Right ventricle myocardium superior (tissue), 1 donor: ENCODE measurements at places on chromosomes 16 and 17.
A peak's percentile ranks its signal among the peaks of the same experiment; 100 is the strongest.

DNA sequence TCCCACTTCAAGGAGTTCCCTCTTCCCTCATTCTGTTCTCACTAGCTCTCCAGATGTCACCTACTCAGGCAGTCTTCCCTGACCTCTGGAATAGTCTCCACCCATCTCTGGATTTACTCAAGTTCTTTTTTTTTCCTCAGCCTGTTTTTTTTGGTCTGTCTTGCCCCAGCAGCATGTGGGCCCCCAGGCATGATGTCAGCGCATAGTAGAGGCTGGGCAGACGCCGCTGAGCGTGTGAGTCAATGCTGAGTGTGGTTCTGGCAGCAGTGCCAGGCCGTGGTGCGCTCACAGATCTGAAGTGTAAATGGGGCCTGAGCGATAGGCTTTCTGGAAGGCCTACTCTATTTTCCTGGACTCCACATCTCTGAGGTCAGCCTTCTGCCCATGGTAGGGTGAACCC lies 2.7 kb upstream of the KCNJ18 start:
- DNase-seq: no peak

- peak; percentile 86 for DNase-seq
Observed at GRCh38 chr16:47492428-47493377, 31.6 kb downstream of the PHKB start.

DNA sequence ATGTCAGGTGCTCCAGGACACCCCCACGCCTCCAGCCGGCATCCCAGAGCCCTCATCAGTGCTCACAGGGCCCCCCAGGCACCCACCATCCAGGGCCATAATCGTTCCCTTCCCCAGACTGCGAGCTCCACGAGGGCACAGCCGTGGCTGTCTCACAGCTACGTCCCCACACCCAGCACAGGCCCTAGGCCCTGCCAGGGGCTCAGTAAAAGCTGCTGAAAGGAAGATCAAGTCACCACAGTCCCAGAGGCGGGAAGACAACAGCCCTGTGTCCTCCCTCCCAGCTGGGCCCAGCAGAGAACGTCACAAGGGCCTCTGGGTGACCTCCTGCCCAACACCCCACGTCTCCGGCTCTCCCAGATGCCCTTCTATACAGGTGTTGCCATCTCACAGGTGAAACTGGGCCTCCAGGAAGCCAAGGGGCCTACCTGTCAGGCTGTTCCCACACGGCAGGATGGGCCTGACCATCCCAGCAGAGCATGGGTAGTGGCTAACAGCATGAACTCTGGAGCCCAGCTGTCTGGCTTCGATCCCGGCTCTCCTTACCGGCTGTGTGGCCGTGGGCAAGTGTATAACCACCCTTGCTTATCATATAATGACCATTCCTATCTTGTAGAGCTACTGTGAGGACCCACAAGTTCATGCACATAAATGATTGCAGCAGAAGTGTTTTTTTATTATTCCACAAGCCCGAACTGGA lies 17.9 kb downstream of the ARL2BP start:
- no peak for DNase-seq

DNA sequence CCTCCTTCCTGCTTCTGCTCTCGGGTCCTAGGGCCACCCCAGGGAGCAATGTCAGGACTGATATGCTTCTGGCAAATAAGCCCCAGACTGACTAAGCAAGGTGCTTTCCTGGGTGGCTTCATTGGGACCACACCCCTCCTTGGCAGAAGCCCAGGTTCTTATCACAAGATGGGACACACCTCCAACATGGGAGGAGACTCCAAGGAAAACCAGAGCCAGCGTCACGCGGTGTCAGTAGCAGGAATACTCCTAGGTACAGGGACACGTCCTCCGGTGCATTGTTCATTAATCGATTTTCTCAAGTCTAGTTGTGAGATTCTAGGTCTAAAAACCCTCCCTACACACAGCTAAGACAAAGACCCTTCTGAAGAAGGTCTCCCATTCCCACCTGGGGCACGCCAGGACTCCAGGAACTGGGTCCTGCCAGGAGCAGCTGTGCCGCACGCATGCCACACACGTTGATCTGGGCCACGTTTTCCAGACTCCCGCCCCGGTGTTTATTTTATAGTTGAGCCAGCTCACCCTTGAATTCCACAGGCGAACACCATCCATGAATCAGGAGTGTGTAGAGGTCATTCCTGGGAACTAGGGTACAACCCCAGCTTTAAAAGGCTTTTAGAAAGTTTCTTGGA lies 30.8 kb downstream of the FA2H start:
- DNase-seq: no peak

DNA sequence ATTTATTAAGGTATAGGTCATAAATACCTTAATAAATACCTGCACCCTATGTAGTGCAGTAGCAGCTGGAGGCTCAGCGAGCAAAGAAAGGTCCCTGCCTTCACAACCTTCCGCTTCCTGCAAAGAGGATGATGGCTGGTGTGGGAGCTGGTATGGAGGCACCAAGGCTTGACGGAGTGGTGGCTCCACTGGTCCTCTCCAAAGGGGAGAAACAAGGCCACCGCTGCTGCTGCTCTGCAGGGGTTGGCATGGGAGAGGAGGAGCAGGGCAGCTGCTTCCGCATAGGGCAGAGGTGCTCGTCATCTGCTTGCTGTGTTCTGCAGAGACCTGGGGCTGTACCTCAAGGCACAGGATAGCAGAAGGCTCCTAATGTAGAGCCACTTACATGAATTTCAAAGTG lies 52.8 kb downstream of the NDEL1 start:
- no peak for DNase-seq

DNA sequence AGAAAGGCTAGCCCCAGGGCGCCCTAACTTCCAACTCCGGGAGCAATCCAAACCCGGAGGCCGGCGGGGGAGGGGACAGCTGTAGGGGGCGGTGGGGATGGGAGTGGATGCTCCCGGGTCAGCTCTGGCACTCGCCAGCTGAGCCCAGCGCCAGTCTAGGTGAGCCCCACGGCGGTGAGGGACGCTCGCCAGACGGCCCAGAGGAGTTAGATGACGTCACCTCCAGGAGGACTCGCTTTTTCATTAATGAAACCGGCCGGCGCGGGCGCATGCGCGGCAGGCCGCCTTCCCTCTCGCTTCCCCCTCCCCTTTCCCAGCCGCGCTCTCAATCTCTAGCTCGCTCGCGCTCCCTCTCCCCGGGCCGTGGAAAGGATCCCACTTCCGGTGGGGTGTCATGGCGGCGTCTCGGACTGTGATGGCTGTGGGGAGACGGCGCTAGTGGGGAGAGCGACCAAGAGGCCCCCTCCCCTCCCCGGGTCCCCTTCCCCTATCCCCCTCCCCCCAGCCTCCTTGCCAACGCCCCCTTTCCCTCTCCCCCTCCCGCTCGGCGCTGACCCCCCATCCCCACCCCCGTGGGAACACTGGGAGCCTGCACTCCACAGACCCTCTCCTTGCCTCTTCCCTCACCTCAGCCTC lies at the start of gene NF1:
Gene NF1, plus strand, starts transcription at position 378 of the 636 bp plus-strand sequence. CDS start 333 bp downstream, outside the sequence.
- DNase-seq: peak; percentile 98

DNA sequence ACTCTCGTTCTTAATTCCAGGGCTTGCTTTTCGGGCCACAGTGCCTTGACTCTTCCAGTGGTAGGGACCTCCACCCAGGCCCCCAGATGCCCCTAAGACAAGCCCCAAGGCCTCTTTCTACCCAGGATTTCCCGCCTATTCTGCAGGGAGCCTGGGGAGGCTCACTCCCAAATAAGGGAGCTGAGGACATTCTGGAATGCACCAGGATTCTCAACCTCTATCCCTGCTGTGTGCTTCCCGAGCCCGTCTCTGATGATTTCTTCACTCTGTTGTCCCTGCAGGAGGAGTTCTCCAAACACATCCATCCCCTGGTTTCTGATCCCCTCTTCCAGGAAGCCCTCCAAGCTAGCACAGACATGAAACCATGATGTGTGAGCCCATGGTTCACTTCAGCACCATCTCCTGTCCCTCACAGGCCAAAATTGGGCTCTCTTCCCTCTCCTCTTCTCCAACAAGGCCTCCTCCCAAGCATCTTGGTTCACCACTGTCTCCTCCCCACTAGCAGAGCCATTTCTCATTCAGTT lies 255.9 kb downstream of the KATNIP start:
- DNase-seq: no peak

GRCh38 chr17:57406131-57406980 lies 150.0 kb downstream of the MSI2 start:
- DNase-seq: no peak

- DNase-seq: peak; percentile 89
Observed at GRCh38 chr17:17001874-17002520, 30.1 kb upstream of the TNFRSF13B start.
